Gastrocnemius medialis (tissue), 4 donors: ENCODE measurements at places on chromosomes 16 and 17. TPM values are rescaled to one million over a fixed set of nuclear protein-coding genes. Genes with fewer than 3 reads are reported as not detected.
A peak's percentile ranks its signal among the peaks of the same experiment; 100 is the strongest.

GRCh38 chr17:64994781-64995538 lies 61.6 kb downstream of the GNA13 start:
- DNase-seq: no peak
- no peak overlapping the region for H3K4me3 ChIP-seq
- H3K4me1 ChIP-seq: peaks cover 33% of the 10 kb centered on the region

GRCh38 chr16:76228546-76229146 lies 48.6 kb upstream of the CNTNAP4 start:
- H3K27me3 ChIP-seq: no peaks in the 10 kb centered on the region

- H3K27ac ChIP-seq: peak overlapping the region; percentile 72
- no peaks in the 10 kb centered on the region for H3K36me3 ChIP-seq
- peaks cover 85% of the 10 kb centered on the region for H3K4me1 ChIP-seq
- no peak overlapping the region for H3K4me3 ChIP-seq
- no peaks in the 10 kb centered on the region for H3K27me3 ChIP-seq
Measured at GRCh38 chr16:8943966-8944759, 19.5 kb downstream of the USP7 start.

GRCh38 chr17:14581186-14581830 lies 280.4 kb downstream of the HS3ST3B1 start:
- H3K36me3 ChIP-seq: no peaks in the 10 kb centered on the region
- no peaks in the 10 kb centered on the region for H3K27me3 ChIP-seq
- H3K27ac ChIP-seq: no peak overlapping the region
- DNase-seq: no peak
- H3K4me3 ChIP-seq: no peak overlapping the region

DNA sequence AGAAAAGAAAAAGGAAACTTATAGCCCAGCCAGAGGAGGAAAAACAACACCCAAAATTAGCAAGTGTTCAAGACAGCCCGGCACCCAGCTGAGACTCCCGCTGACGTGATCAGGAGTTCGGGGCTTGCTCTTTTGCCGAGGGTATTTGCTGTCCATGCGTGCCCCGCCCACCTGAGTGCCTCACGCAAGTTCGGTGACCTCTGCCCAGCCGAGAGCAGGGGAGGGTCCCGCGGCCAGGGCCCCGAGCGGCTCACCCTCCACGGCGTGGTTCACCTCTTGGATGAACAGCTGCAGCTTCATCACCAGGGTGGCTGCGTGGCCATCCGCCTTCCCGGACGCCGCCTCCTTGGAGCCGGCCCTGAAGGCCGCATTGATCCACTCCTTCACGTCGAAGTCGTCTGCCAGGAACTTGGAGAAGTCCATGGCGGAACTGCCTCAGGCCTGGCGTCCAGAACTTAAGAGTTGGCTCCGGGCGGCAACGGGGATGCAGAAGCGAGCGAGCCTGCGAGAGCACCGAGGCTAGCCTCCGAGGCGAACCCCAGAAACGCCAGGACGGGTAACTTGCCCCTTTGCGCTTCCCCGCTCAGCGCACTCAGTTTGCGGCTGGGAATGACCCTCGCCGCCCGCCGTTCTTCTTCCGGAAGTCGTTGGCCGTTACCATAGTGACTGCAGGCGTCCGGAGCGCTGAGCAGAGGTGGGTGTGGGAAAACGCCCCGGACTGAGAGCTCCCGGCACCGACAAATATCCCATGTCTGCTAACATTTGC lies at the start of gene COG7:
Gene COG7 (minus strand): TSS at position 618 of the 766 bp plus-strand sequence. CDS start 195 bp downstream, at position 423.
- H3K4me1 ChIP-seq: peaks cover 33% of the 10 kb centered on the region
- H3K27ac ChIP-seq: peak within 1 kb of the TSS; percentile 84
- peak; percentile 79 for DNase-seq
- H3K4me3 ChIP-seq: peak within 1 kb of the TSS; percentile 78

- no peaks in the 10 kb centered on the region for H3K36me3 ChIP-seq
- H3K4me3 ChIP-seq: no peak overlapping the region
- no peak overlapping the region for H3K27ac ChIP-seq
- no peak for DNase-seq
- H3K4me1 ChIP-seq: no peaks in the 10 kb centered on the region
- H3K27me3 ChIP-seq: peaks cover 2% of the 10 kb centered on the region
Measured at GRCh38 chr17:78558181-78558850, 18.9 kb downstream of the DNAH17 start.

- H3K36me3 ChIP-seq: no peaks in the 10 kb centered on the region
- DNase-seq: no peak
- no peaks in the 10 kb centered on the region for H3K4me1 ChIP-seq
- no peak overlapping the region for H3K4me3 ChIP-seq
- H3K27me3 ChIP-seq: no peaks in the 10 kb centered on the region
Measured at GRCh38 chr17:21756856-21757619, 64.7 kb downstream of the KCNJ18 start.

DNA sequence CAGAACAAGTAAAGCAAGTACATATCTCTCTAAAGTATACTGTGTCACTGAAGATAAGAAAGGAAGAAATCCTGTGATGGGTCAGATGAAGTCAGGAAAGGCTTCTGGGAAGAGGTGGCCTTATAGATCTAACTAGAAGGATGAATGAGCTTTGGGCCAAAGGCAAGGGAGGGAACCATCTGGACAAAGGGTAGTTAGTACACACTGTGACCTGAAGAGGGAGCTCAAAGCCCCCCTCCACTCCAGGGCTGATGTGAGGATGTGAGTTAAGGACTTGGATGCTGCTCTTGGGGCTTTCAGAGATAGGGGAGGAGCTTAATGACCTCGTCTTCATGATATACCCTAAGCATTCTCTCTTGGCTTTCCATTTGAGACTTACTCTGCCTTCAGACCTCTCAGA lies 185.3 kb upstream of the CACNG3 start:
- no peak overlapping the region for H3K27ac ChIP-seq
- H3K27me3 ChIP-seq: no peaks in the 10 kb centered on the region
- H3K36me3 ChIP-seq: no peaks in the 10 kb centered on the region

DNA sequence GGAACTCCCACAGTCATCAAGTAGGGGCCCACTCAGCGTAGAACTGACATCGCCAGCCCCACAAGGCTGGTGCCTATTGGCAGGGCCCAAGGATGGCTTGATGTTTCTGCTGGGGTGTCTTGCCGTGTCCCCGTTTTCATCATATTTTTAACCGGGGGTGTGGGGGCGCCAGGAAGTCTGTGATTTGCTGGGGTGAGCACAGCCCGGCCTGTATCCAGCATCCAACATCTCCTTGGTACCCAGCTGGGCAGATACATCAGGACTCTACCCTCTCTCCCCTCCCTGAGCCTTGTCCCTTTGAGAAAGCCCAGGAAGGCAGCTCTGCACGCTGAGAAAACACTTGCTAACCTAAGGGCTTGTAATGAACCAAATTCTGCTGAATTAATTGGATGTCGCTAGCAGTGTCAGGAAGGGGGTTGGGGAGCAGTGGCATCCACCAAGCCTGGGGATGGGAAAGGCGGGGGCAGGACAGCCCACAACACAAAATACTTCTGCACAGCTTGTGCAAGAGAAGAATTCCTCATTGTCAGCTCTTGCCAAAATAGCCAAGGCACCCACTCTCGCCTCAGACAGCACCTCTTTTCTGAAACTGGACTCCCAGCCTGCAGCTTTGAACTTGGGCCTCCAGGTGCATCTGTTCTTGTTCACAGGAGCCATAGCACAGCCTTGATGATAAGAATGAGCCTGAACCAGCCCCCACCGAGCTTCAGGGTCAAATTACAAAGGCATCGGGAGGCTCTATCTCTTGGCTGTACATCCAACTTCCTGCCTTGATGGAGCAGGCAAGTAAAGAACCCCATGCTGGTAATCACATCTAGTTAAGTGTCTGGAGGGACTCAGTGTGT lies 63.7 kb upstream of the LYRM9 start:
- DNase-seq: no peak
- no peak overlapping the region for H3K27ac ChIP-seq
- H3K36me3 ChIP-seq: no peaks in the 10 kb centered on the region
- H3K4me3 ChIP-seq: no peak overlapping the region
- H3K27me3 ChIP-seq: no peaks in the 10 kb centered on the region
- H3K4me1 ChIP-seq: no peaks in the 10 kb centered on the region

DNA sequence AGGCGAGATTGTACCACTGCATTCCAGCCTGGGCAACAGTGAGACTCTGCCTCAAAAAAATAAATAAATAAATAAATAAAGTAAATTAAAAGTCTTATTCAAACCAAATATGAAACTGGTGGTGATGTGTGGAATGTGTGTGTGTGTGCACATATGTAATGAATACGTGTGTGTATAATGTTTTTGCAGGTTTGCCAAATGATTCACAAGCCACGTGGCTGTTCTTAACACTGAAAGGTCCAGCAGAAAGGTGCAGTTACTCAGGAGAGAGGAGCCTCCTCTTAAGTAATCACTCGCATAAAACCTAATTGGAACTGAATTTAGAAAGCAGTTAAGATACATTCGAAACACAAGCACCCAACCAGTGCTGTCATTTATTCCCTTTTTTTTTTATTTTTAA lies 22.9 kb downstream of the GDE1 start:
- H3K36me3 ChIP-seq: peaks cover 5% of the 10 kb centered on the region
- DNase-seq: no peak
- H3K4me3 ChIP-seq: no peak overlapping the region
- no peaks in the 10 kb centered on the region for H3K27me3 ChIP-seq
- no peaks in the 10 kb centered on the region for H3K4me1 ChIP-seq

DNA sequence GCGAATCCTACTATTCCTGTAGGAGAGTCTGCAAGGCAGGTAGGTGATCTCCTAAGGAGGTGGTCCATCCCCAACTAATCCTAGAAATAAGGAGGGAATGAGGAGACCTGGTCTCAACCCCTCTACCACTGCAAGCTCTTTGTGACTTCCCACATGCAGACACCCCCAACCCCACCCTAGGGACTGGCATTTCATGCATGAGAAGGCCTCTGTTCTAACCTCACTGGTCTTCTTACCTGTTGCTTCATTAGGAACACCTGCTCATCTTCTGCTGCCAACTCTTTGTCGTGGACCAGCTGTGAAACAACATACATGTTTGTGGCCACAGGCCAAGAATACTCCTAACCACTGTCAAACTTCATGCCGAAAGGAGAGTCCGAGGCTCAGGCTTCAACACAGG lies 22.6 kb downstream of the DYNC1LI2 start:
- H3K36me3 ChIP-seq: peaks cover 3% of the 10 kb centered on the region
- H3K27ac ChIP-seq: no peak overlapping the region
- peaks cover 7% of the 10 kb centered on the region for H3K4me1 ChIP-seq
- no peak for DNase-seq
- H3K4me3 ChIP-seq: no peak overlapping the region

CCR7 gene
- not detected for total RNA-seq

CEP295NL gene
- total RNA-seq: not detected

C1QTNF8 gene
- not detected for total RNA-seq
